ENCODE measurements at places on chromosomes 5 and 9.

DNA sequence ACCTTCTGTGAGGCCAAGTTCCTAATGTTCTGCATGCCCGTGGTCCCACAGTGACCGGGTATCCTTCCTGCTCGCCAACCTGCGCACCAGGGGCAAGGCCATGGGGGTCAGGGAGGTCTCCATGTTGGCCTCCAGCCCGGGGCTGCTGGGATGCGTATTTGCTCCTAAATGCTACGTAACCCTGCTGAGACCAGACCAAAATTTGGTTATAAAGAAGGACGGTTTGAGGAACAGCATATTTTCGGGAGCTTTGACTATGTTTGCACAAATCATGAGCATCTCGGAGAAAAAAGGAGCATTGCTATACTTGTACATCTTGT lies 35.7 kb upstream of the CLK4 start:
- DNase-seq: no peak

DNA sequence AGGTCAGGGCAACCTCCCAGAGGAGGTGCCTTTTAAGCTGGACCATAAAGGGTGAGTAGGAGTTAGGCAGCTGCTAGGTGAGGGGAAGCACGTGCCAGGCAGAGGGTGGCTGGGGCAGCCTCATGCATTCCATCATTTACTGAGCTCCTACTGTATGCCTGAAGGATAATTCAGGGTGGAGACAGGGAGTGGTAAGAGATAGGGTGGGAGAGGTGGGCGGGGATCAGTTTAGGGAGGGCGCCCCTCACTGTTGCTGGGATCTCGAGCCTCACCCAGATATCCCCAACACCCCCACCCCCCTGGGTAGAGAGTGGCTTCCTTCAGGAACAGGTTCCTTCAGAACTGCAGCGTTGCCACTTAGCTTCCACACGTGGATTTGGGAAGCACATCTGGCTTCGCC lies 74.5 kb upstream of the ASS1 start:
- DNase-seq: no peak

- DNase-seq: no peak
These were observed 343.8 kb downstream of the PSAT1 start for GRCh38 chr9:78640728-78641127.

GRCh38 chr5:168740811-168741213 lies 161.6 kb upstream of the PANK3 start:
- DNase-seq: no peak

DNA sequence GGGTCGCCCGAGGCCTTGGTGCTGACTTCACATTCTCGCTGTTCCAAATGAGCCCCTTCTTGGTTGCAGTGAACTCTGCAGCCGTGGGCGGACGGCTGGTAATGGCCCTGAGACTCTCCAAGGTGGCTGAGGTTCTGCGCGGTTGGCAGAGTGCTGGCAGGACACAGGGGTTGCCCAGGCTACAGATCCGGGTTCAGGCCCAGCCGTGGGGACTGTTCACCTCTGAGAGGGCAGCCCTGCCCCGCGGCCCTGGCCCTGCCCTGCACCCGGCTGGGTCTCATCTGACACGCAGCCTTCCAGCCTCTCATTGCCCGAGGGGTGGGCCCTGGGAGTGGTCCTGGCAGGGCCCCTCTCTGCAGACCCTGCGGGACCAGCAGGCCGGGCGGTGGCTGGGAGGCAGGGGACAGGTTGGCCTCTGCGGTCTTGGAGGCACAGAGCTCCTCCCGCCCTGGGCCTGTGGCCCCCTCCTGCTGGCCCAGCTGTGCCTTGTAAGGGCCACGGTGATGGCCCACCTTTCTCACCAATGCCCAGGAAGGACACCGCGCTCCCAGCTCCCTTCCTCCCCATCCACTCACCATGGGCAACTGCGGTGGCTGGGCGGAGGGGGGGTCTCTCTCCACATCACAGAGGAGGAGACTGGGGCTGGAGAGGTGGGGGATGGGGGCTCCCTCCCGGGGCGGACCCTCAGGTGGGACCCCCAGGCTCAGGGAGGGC lies 51.6 kb downstream of the AHRR start:
- DNase-seq: no peak

GRCh38 chr5:4928409-4928808 lies 211.7 kb upstream of the ADAMTS16 start:
- DNase-seq: no peak

DNA sequence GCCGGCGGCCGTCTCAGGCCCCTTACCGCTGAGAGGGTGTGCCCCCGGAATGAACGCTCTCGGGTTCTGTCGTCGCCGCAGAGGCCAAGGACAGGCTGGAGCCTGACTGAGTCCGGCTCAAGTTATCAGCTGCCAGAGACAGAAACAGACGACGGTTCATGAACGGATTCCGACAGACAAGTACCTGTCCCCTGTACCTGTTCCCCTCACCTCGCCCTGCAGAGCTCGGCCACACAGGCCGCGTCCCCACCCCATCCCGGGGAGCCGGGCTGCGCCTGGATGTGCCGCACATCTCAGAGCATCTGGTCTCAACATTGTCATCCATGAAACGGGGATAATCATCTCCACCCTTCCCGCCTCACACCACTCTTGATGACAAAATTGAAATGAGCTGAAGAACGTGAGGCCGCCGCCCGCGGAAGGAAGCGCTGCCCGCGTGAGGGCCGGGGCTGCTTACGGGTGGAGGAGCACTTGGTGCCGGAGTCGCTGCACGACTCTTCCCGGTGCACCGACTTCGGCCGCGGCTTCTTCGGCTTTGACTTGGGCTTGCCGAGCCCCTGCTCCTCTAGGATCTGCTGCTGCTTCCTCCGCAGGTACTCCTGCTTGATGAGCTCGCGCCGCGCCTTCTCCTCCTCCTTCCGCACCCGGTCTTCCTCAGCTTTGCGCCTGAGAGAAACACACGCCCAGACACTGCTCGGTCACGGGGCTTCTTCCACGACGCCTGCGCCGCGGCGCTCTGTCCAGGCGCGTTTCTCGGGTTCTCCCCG lies 89.2 kb downstream of the CAMSAP1 start:
- DNase-seq: no peak

GRCh38 chr9:138102246-138103051 lies 224.9 kb downstream of the CACNA1B start:
- DNase-seq: no peak

- no peak for DNase-seq
These were observed 99.6 kb downstream of the PARP8 start for GRCh38 chr5:50766042-50766441.

DNA sequence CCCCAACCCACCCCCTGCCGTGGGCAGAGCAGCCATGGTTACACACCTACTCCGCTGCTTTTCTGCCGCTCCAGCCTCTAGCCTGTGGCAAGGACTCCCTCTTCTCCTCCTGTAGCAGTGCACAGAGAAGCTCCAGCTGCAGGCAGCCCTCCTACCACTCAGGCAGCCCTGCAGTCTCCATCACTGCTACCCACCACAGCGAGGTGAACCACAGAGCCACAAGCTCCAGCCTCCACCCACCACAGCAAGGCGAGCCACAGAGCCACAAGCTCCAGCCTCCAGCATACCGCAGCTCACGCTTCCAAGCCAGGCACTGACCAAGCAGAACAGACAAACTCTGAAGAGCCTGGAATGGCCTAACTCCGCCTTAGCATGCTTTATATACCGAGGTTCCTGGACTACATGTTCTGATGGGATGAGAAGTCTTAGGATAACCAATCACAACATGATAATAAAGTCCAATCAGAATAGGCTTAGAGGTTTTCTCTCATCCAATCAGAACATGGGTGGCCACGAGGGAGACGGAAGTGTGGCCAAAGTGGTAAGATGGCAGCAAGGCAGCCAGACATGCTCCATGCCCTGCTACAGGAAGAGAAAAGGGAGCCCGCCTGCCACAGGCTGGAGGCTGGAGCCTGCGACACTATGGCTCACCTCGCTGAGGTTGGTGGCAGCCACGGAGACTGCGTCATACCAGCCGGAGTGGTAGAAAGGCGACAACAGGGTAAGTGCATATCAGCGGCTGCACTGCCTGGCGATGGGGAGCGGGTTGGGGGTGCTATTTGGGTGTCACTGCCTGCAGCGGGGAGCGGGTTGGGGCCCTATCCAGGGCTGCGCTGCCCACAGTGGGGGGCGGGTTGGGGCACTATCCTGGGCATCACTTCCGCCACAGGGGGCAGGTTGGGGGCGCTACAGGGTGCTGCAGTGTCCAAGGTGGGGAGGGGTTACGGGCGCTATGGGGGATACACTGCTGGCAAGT lies 75.8 kb upstream of the PCAT7 start:
- no peak for DNase-seq

DNA sequence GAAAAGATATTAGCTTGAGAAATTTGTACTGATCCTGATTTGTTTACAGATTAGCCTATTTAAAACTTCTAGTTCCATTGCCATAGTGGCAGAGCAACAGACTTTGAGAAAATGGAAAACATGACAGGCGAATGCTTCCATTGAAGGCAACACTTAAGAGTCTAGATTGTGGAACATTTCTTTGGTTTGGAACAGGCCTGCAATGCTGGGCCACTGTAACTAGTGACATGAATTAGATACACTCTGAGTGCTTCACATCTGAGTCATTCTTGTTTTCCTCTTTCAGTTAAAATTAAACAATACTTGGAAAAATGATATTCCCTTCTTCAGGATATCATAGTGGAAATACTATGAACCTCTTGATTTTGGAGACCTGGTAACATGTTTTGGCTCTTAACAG lies 453.6 kb upstream of the TUSC1 start:
- no peak for DNase-seq

- no peak for DNase-seq
These were observed 698 bp upstream of the LCN2 start for GRCh38 chr9:128148509-128149000.

DNA sequence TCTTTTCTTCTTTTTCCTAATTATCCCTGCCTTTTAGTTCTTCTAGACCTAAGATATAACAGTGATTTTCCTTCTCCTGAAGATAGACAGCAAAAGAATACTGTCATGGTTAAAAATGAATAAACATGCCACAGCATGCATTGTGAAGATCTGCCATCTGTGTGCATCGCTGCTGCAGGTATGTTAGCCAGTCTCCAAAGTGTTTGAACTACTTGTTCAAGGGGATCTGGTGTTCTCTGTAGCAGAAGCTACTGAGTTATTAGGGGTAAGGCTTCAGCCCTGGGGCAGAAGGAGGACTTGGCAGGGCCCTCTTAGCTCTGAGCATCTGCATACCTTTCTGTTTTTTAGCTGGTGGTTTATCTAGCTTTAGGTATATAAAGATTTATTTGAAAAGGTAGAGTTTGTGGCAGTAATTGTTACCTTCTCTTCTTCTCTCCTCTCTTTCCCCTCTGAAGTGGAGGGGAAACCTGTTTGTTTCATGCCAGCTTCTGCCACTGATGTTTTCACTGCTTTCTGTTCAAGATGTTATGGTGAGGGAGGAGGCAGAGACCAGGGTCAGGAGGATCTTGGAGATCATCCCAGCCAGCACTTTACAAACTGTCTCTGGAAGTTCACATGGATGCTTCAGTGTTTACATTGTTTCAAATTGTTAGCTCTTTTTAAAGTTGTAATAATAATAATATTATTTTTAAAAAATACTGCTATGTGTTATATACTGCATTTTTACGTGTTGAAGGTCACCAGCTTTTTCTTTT lies 25.2 kb downstream of the GALNT10 start:
- no peak for DNase-seq

- no peak for DNase-seq
These were observed 644.8 kb downstream of the EFNA5 start for GRCh38 chr5:107025712-107026497.

DNA sequence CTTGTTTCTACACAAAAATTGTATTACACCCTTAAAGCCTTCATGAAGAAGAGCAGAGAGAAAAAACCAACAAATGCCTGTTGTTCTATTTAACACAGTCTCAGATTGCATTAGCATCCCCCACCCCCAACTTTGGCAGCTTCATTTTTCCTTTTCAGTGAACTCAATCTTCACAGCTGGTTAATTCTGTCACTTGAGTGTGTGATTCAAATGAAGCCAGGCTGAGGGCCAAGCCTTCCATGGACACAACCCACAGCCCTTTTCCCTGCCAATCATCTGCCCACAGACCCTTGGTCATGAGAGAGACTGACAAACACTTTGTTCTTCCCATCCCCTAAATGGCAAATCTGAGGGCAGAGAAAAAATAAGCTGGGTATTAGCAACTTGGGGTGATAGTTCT lies 217.5 kb upstream of the NMUR2 start:
- DNase-seq: no peak

- DNase-seq: no peak
These were observed 2.9 kb downstream of the RPL12 start for GRCh38 chr9:127448112-127448805.

DNA sequence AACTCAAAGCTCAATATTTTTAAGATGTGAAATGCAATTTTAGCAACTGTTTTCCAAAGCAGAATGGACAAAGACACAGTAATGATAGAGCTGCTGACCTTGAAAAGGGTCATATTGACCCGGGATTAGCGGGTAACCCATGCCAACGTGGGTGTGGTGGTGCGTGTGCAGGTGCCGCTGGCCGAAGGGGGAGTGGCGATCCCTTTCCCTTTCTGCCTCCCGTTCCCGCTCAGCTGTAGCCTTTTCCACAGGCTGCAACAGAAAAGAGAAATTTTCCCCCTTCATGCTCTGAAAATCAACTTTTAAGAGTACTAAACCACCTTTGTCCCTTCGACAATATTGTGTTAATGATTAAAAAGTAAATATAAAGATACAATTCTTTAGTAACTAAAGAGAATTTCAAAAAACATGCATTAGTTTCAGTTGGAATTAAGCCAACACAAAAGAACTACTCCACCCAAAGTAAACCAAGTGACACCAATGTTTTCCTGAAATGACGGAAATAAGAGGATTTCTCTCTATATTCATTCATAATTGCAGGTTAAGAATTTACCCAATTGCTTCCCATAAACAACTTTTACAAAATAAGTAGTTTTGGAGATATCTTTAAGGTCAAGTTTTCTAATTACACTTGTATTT lies 105.2 kb downstream of the ZNF608 start:
- DNase-seq: peak; percentile 45

DNA sequence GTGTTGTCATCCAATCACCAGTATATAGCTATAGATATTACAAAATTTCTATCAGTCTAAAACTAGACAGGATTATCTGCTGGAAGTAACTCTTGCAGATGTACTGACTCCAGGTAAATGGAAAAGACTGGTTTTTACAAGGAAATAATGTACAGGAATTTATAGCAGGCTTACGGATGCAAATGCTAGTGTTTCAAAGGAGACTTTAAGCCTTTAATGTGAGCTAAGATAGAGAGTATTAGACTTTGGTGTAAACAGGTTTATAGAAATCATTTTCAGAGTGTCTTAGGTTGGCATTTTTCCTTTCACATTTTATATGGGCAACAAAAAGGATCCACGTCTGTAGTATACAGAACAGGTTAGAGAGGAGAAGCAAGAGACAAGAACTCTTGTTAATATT lies 16.1 kb downstream of the ZNF608 start:
- no peak for DNase-seq

- no peak for DNase-seq
These were observed 80.6 kb downstream of the COL23A1 start for GRCh38 chr5:178509491-178510057.

GRCh38 chr9:70135176-70135575 lies 91.5 kb downstream of the MAMDC2 start:
- no peak for DNase-seq

DNA sequence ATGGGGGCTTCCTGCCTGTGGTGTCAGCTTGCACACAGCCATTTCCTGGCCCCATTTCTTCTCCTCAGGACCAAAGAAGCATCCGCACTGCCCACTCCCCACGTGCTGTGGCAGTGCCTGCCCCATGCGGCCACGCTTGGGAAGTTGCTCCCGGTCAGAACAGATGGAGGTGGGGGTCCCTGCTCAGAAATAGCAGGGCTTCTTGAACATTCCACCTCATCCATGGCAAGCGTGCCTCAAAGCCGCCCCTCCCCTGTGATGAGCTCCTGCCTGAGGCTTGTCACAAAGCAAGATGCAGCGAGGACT lies 238.2 kb downstream of the SYK start:
- no peak for DNase-seq
